Thoracic aorta (tissue), 2 donors: ENCODE measurements at places on chromosomes 2 and 18. TPM values are rescaled to one million over a fixed set of nuclear protein-coding genes. Genes with fewer than 3 reads are reported as not detected.

GRCh38 chr18:23902396-23902795, 112.2 kb upstream of the TTC39C start:
- no peak for DNase-seq

DNA sequence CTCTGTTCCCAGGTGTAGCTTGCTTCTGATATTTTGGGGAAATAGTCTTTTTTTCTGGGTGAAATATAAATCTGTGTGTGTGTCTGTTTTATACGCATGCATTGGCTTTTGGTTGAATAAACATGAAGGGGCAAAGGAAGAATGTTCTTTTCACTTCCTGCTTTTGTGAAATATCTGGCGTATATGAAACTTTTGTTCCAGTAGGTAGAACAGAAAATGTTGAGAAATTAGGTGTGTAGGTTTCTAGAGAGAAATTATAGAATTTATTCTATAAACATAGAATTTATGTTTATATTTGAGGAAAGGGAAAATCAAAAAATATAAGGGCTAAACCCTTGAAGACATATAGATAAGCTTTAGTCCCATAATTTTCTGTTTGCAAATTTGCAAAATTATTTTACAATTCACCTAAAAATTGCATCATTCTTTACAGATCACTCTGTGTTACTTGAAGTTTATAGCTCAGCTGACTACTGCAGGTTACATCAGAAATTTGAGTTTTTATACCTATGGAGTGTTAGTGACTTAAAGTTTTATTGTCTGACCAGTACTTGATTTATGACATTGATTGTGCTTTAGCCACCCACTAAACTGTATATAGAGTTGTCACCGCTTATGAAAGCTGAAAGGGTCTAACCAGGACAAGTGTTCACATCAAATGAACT, 116.1 kb downstream of the FAM117B start:
- DNase-seq, result no peak

GRCh38 chr18:49628881-49629795, 67.3 kb downstream of the LIPG start:
- DNase-seq, result no peak

DNA sequence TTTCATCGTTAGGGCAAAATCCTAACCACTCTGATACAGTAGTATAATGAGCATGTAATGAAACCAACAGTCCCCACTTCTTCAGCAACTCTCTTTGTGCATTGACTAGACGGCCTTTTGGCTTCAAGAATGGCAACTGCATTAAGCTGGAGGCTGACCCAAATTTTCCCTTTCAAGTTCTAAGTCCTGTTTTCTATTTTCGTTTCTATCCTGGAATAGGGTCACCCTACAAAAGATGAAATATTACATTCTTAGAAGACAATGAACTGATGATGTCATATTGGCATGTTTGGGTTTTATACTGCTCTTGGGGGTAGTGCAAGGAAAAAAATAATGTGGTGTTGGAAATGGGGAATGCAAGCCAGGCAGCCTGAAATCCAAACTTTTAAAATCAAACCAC, 254.4 kb downstream of the ETAA1 start:
- DNase-seq, result no peak

GRCh38 chr2:39099870-39100728, 20.8 kb downstream of the SOS1 start:
- DNase-seq, result no peak

- DNase-seq, result no peak
Measured at GRCh38 chr2:73987109-73987947, 2.6 kb downstream of the TET3 start.

- no peak for DNase-seq
Measured at GRCh38 chr2:179825494-179825893, 35.9 kb downstream of the ZNF385B start.

DNA sequence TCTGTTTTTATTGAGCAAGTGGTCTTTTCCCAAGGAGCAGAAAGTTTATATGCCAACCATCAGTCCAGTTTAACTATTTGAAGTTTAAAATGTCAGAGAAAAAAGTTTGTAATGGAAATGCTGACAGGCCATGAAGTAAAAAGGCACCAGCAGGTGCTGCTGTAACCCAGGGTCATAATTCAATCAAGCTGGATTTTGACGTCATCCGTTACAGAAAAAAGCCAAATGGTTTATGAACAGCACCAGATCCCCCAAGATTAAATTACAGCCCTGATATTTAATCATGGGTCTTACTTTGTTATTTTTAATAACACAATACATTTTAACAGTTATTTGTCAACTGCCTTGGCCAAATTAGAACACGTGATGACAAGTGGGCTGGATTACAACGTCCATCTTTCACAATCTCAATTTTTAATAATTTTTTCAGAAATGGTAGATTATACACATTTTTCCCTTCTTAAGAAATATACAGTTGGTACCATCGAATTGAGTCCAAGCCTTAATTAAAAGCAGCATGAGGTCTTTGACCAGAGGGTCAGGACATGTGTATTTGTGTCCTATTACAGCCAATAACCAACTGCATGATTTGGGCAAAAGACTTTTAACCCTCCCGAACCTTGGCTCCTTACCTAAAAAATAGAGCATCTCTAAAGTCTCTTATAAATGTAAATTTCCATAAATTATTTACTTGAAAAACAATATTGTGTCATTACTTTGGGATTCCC, 10.0 kb downstream of the TCF4 start:
- no peak for DNase-seq

GRCh38 chr2:64141674-64142405, 2.4 kb downstream of the PELI1 start:
- no peak for DNase-seq

DNA sequence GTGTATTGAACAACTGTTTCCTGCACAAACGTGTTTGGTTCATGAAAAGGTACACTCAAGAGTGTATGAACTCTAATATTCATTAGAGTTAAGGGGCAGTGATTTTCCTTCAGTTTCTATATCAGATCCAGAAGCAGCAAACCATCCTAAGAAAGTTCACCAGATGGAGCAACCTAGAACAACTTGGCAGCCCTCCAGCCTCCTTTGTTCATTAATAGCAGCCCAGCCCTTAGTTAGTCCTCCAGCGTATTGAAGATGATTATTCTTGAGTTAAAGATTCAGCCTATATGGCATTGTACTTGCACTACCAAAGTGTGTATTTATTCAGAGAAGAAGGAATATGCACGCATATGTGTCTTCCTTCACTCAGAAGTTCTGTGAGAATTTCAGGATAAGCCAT, 365.5 kb downstream of the SETBP1 start:
- DNase-seq, result no peak

- DNase-seq, result no peak
Measured at GRCh38 chr2:234348081-234348480, 148.8 kb downstream of the ARL4C start.

GRCh38 chr18:69109686-69110085, 291.0 kb upstream of the DOK6 start:
- DNase-seq, result no peak

DNA sequence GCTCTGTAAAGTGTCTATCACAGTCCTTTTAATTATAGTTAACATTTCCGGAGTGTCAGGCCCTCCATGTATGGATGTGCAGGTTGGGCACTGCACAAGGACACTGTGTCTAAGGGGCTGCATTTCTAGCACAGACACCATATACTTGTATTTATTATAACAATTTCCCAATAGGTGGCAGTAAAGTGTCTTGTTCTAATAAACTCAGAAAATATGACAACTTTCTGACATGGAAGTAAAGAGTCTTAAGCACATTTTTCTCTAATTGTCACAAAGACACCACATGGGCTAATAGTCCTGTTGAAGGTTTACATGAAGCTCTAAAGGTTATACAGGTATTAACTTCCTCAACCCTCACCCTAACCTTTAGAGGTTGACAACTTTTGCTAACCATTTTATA, 156.6 kb downstream of the DYSF start:
- no peak for DNase-seq

DNA sequence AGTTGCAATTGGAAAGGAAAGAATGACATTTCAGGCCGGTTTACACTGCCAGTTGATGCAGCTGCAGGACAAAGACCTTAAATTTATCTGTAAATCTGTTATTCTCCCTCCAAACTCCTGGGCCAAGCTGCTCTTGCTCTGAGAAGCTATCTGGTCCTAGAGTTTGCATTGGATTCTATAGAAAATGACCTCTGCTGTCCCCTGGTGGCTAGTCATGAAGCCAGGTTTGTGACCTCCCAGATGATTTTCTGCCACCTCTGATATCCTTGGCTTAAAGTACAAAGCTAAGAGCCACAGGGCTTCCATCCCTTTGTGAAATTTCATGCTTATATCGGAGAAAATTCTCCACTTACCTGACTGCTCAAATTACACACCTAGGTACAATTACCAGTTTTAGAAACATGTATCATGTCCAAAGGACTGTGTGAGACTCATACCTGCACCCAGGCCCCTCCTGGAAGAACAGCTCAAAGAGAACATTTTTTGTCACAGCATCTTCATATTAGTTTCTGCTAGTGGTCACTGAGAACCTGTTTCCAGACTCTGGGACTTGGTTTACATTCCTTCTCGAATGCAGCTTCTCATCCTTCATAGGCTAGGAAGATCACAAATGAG, 28.9 kb upstream of the IER3IP1 start:
- no peak for DNase-seq

- no peak for DNase-seq
Measured at GRCh38 chr2:180583441-180584140, 396.8 kb upstream of the UBE2E3 start.

DNA sequence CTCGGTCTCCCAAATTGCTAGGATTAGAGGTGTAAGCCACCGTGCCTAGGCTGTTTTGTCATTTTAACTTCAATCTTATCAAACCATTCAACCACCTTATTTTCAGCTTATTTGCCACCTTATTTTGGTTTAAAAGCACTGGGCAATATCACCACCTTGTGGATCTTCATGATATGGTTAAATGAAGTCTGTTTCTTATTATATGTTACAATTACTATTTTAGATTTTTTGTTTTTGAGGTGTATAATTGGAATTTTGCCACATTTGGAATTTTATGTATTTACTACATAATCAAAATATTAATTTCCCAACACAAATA, 43.8 kb upstream of the SCN9A start:
- DNase-seq, result no peak

DNA sequence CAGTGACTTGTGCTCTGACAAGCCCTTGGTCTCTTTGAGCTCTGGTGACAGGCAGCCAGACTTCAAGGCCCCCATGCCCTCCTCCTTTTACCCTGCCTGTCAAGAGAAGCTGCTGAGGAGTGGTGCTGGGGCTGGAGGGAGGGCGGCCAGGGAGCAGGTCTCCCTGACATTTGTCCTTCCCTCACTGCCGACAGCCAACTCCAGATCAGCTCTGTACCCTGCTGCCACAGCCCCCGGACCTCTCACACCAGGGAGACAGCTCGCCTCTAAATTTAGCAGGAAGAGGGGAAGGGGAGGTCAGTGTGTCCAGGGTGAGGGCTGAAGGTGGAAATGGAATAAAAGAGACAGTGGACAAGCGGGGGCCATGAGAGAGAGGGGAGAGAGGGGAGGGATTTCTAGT, 155.8 kb downstream of the TDRD15 start:
- DNase-seq, result no peak

DNA sequence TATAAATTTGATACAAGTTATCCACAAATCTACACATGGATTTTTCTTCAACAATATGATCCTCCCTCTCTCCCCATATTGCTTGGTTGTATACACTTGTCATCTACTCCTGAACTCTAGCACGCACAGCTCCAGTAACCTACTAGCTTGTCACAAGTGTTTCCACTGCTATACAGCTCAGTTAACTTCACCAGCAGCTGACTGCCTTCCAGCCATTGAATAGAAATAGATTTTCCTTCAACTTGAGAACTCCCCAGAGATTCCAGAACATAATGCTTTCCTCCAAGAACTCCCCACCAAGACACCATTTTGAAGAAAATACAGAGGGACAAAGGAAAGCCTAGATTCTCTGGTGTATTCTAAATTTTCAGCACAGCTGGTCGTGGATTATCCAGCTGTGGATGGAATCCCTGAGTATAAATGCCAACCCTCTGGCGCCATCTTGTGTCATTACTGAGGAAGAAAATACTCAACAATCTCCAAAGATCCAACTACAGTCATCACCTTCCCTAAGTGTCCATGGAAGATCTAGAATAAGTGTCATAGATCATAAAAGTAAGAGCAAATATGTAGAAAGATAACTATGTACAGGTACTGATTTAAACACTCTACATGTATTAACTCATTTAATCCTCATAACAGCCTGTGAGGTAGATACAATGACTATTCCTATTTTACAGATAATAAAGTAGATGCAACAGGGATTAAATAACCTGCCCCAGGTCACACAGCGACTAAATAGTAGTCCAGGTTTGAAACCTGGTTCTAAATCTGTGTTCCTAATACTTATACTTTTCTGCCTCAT, 156.7 kb downstream of the ARHGAP28 start:
- DNase-seq, result no peak

DNA sequence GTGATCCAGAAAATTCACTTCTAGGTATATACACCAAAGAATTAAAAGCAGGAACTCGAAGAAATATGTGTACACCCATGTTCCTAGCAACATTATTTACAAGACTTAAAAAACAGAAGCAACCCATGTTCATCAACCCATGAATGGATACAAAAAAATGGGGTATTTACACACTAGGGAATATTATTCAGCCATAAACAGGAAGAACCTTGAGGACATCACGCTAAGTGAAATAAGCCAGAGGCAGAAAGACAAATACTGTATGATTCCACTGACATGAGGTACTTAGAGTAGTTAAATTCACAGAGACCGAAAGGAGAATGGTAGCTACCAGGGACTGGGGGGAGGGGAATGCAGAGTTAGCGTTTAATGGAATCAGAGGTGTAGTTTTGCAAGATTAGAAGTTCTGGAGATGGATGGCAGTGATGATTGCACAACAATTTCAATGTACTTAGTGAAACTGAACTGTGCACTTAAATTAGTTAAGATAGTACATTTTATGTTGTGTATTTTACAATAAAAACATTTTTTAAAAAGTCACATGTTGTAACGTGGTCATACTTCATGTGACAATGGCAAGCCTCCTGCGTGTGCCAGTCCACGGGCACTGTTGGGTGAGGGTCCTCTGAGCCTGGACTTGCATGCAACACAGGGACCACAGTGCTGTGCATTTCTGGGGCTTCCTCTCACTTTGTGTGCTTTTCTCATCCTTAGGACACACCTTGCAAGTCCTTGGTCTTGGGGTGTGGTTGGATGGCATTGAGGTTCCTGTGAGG, 206.1 kb upstream of the HDAC4 start:
- no peak for DNase-seq

DNA sequence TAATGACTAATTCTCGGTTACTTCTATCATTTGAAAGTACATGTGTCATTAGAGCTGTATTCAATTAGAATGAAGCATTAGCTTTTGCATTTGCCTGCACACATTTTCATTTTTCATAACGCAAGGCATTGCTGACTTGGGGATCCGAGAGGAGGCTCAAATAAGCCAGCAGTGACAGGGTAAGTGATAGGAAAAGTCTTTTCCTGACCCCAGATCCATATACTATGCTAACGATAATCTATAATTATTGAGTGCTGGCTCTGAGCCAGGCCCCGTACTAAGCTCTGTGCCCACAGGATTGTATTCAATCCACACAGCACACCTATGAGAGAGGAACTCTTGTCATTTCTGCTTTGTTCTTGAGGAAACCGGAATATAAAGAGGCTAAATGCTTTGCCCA, 168.2 kb downstream of the VWC2L start:
- no peak for DNase-seq

Gene PLEK
- total RNA-seq, result 20.7 TPM

Gene GALNT14
- total RNA-seq, result not detected

Gene SNED1
- 133 TPM for total RNA-seq

Gene SLC23A3
- total RNA-seq, result 3.4 TPM

Gene C2orf15
- 4.9 TPM for total RNA-seq

Gene BCL11A
- total RNA-seq, result 0.99 TPM

Gene CRYBA2
- total RNA-seq, result not detected

Gene LINC00305
- not detected for total RNA-seq

Gene PIAS2
- 30.6 TPM for total RNA-seq

Gene DLX1
- 0.68 TPM for total RNA-seq

Gene FRZB
- 140 TPM for total RNA-seq
